ENCODE measurements at places on chromosomes 1 and 21. TPM values are rescaled to one million over a fixed set of nuclear protein-coding genes. Genes with fewer than 3 reads are reported as not detected.

DNA sequence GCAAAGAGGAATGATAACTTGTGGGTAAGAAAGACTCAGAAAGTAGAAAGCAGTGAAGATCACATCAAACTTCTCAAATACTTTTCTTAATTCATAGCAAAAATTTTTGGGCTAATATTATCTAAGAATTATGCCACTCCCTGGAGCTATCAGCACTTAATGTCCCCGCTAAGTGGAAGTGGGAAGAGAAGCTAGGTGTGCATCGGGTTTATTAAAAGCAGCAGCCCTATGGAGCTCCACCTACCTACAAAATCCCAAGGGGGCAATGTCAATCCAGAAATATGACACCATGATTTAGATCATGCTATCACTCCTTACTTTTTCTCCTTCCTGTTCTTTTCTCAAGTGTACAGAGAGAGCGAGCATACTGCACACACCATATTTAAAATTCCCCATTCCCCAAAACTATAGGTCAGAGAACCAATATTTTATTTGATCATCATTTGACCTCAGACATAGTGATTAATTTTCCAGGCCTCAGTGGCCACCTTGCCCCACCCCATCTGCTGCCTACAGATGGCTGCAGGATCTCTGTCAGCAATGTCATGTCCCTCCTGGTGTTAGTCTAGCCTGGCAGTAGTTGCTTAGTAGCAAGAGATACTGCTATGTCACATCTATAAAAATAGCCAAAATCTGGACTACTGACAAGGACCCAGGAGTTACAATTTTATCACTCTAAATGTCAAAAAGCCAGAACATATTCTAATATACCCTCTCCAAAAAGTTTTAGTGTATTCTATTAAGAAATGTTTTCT is 66.6 kb downstream of the MAP3K21 start:
- no peak for DNase-seq

DNA sequence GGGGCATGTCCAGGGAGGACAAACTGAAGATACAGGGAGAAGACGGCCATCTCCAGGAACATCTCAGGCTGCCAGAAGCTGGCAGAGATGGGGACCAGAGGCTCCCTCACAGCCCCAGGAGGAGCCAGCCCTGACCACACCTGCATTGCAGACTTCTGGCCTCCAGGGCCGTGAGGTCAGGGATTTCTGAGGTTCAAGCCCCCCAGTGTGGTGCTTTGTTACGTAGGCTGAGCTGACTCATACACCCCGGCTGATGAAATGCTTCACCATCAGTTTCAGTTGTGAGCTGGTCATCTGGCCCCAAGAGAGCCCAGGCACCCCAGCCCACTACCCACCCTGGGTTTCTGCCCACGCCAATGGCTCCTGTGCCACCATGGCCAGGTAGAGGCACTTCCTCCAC is 106.4 kb downstream of the SIK1 start:
- DNase-seq: no peak

- DNase-seq: peak; percentile 25
These were observed 5.9 kb upstream of the KIF17 start for GRCh38 chr1:20723537-20724363.

GRCh38 chr1:59220356-59220755 is 76.5 kb upstream of the FGGY start:
- DNase-seq: no peak

GRCh38 chr1:168907053-168907452 is 178.0 kb upstream of the DPT start:
- no peak for DNase-seq

DNA sequence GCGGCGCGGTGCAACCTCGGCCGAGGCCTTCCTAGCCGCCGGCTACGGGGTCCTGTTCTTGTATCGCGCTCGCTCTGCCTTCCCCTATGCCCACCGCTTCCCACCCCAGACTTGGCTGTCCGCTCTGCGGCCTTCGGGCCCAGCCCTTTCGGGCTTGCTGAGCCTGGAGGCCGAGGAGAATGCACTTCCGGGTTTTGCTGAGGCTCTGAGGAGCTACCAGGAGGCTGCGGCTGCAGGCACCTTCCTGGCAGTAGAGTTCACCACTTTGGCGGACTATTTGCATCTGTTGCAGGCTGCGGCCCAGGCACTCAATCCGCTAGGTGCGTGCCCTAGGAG is 379 bp downstream of the PPCS start:
- no peak for DNase-seq

DNA sequence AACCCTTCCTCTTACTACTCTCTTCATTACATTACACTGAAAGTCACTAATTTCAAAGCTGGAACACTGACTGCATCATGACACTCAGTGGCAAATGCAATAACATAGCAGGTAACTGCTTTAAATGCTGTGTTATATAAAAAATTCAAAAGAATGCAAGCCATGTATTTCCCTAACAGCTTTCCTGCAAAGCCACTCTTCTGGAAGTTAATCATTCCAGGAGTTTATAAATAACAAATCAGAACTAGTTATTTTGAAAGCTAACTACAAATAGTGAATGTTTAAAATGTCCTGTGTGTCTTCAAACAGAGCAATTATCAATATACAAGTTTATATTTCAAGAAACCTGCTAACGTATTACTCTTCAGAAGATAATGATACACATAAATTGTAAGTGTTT is 34.5 kb downstream of the DBT start:
- DNase-seq: no peak

DNA sequence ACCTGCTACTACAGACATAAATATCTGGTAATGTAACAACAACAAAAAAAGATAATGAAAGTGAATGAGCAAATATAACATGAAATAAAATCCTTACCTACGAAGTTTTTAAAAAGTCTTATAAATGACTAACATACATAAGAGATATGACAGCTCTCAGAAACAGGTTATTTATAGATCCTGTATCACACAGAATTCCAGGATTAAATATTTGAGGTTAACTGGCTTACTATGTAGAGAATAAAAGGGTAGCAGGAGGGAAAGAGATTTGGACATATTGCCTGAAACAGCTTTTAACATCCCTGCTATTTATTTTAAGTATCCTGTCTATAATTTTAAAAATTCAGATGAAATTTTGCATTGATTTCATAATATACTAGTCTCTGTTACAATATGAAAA is 16.3 kb downstream of the MYSM1 start:
- no peak for DNase-seq

Gene CNIH3
- total RNA-seq: 1.6 TPM

Gene RNU1-3
- total RNA-seq: 3,257 TPM

Gene SPRR1B
- total RNA-seq: not detected
